ENCODE measurements at places on chromosomes 6 and 20. TPM values are rescaled to one million over a fixed set of nuclear protein-coding genes. Genes with fewer than 3 reads are reported as not detected.
A peak's percentile ranks its signal among the peaks of the same experiment; 100 is the strongest.

- no peak for DNase-seq
These were observed 5.2 kb upstream of the HINT3 start for GRCh38 chr6:125951323-125951722.

Gene PRDM13
- not detected for total RNA-seq

DNA sequence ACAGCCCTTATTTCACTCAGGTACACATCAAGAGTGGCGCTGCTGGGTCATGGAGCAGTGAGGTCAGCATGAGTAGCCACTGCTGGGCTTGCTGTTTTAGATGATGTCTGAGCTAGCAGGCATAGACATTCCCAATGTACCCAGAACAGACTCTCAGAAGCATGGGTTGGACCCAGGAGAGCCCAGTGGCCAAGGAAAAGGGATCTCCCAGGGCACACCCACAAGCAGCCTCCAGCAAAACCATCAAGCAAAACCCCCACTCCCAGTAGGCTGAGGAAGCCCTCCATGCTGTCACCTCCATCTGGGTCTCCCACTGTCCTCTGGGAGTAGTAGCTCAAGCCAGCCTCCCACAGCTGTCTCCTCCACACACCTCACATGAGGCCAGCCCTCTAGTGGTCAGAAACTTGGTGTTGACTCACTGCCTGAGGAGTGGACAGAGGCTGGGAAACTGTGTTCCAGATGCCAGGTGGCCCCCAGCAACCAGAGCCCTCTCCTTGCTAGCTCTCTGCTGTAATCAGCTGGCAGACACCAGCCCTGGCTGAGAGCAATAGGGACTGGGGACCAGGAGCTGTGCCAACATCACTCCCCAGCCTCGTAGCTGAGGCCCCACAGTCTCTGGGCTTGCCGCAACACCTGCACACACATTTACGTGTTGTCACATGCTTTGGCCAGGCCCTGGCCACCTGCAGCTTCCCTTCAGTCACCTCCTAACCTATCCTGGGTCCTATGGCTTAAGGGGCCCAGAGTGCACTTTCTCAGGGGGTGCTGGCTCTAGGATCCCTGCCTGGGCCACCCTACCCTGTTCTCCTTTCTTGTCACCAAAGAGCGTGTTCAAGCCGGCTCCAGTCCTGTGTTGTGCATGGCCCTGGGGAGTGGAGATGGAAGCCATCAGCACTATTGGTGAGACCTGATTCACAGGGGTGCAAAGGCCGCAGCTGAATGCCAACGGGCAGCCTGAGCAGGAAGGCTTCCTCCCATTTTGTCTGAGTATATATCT, 1.9 kb upstream of the AP5S1 start:
- DNase-seq, result peak; percentile 65

DNA sequence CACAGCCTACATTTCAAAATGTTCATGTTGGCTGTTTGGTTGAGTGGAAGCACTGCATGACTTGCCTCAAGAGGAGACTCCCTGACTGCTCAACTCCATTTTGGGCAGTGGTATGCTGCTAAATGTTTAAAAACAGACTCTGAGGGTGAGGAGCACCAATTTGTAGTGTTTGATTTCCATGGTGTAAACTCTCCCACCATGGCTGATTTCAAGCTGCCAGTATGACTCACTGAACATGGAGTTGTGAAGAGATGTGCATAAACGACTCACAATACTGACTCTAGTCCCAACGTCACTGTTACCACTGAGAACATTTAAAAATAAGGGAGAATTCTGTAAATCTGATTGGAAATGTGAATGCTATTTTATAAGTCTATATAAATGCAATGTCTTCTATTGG, 70.4 kb downstream of the BACH2 start:
- no peak for DNase-seq

DNA sequence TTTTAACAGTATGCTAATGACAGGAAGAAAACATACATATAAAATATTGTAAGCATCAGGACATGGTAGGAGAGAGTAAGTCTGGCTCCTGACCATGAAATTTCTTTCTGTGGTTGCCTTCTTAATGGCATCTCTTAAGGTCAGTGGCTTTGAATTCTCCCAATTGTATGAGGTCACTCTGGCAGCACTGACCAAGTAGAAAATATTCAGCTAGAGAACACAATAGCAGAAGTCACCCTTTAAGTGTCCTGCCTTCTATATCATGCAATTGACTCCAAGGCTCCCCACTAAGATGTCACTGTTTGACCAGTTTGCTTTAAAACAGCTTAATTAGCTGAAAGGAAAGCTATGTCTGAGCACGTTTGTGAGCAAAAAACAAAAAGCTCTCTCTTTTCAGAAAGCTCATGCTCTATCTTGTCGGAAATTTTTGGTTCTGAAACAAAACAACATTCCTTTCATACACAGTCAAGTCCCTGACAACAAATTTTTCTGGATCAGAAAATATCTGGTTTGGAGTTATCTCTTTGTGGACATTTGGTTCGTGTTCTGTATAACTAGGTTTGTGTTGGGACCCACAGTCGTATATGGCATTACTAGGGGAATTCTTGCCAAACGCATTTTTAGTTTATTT, 120.9 kb upstream of the IFNGR1 start:
- DNase-seq, result peak; percentile 2

Gene QKI
- total RNA-seq, result 202 TPM

Gene NINL
- total RNA-seq, result 7.9 TPM

DNA sequence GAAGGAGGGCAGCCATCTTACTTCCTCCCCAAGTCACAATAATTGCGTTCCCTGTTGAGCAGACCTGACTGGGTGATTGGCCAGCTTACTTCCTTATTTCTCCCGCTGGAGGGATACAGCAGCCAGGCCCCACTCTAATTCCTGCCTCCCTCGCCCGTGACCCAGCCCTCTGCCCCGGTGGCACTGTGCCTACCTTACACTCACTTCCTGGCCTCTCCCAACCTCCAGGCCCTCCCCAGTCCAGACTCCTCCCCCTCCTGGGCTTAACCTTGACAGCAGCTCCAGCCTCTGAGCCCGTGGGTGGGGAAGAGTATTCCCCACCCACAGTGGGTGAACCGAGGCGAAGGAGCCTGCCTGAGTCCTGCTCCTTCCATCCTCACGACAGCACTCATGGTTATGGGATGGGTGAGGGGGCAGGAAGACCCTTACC, 3.0 kb downstream of the BAK1 start:
- DNase-seq, result no peak

Gene GPR6
- not detected for total RNA-seq

GRCh38 chr6:100426241-100426640, 38.5 kb downstream of the SIM1 start:
- no peak for DNase-seq
